ENCODE measurements at places on chromosomes 13 and 19. TPM values are rescaled to one million over a fixed set of nuclear protein-coding genes. Genes with fewer than 3 reads are reported as not detected.

GRCh38 chr19:13038306-13039210, 43.3 kb downstream of the NFIX start:
- H3K27me3 ChIP-seq: no peaks in the 10 kb centered on the region
- H3K36me3 ChIP-seq: peaks cover 2% of the 10 kb centered on the region
- peaks cover 83% of the 10 kb centered on the region for H3K4me1 ChIP-seq
- peak overlapping the region; percentile 74 for H3K27ac ChIP-seq
- DNase-seq: no peak
- H3K4me3 ChIP-seq: no peak overlapping the region

DNA sequence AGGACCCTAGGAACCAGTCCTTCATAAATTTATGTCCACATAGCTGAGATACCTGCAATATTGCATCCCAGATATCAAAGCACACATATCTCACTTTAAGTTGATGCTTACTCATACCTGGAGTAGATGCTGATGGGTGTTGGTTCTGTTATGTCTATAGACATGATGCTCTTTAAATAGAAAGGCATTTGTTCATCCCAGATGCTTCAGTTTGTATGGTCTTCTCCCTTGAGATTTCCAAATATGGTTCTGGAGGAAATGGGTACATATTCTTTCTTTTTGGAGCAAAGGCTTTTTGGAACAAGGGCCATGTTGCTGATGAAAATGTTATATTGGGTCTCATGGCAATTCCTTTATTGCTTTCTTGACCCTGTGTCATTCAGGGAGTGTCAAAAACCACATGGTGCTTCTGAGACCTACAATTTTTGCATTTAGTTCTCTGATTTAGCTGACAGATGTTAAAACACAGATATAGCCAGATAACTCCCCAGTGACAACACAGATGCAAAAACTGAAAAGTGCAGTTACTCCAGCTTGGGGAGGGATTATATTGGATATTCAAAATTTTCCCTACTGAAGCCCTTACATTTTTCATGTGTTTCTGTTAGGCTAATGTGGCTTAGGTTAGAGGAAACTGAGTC, 211.4 kb downstream of the KCNRG start:
- H3K4me3 ChIP-seq: no peak overlapping the region
- peak overlapping the region; percentile 91 for H3K27ac ChIP-seq
- H3K36me3 ChIP-seq: no peaks in the 10 kb centered on the region
- H3K4me1 ChIP-seq: peaks cover 17% of the 10 kb centered on the region

DNA sequence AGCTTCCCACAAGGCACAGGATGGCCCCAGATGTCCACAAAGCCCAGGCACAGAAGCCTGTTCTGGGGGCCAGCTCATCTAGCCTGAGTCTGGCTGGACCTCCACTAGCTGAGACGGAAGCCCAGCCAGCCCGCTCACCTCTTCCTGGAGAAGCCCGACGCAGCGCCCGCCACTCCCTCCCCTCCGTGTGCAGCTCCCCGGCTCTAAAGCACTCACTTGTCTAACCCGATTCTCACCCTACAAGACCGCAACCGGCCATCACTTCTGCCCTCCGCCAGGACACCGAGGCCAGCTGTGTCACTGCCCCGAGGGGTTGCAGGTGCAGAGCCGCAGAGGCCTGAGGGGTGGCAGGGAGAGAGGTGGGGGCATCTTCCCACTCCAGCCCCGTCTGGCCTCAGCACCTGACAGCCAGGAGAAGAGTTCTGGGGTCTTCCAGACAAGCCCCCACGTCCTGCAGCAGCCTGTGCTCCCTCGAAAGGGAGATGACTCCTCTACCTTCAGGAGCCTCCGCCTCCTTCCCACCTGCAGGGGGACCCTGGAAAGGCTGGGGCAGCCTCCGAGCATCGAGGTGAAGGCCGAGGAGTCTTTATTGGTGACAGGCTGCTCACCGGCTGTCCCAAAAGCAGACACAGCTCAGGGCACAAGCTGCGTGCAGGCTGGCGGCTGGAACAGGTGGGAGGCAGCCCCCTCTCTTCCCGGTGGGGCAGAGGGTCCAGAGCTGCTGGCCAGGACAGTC, 5.9 kb upstream of the DIRAS1 start:
- no peaks in the 10 kb centered on the region for H3K27me3 ChIP-seq
- no peaks in the 10 kb centered on the region for H3K36me3 ChIP-seq

DNA sequence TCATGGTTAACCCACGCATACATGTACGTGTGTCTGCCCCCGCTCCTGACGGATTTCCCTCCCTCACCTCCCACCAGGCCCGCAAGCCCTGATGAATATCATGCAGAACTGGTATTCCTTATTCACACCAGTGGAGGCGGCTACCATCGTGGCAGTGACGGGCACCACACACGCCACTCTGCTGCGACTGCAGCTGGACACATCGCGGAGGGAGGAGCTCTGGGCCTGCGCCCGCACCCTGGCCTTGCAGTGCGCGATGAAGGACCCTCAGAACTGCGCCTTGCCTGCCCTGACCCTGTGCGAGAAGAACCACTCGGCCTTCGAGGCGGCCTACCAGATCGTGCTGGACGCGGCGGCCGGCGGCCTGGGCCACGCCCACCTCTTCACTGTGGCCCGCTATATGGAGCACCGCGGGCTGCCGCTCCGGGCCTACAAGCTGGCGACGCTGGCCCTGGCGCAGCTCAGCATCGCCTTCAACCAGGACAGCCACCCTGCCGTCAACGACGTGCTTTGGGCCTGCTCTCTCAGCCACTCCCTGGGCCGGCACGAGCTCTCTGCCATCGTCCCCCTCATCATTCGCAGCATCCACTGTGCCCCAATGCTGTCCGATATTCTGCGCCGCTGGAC, 35.0 kb downstream of the ZSWIM4 start:
- no peak for DNase-seq
- peaks cover 13% of the 10 kb centered on the region for H3K4me1 ChIP-seq
- no peak overlapping the region for H3K27ac ChIP-seq
- no peaks in the 10 kb centered on the region for H3K27me3 ChIP-seq

DNA sequence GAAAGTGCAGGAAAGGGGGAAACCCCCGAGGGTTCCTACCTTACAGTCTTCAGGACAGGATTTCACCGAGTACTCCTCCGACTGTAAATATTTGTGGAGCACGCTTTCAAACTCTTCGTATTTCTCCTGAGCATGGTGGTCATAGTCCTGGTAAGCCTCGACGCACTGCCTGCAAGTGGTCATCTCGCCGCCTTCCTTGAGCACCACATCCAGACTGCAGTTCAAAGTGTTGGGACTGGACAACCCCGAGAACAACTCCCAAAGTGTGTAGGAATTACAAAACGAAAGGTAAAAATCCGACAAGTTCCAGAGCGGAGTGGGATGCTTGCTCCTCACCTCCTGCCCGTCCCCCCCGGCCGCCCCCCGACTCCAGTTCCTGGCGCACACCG, 349.7 kb downstream of the LIG4 start:
- DNase-seq: no peak
- H3K27me3 ChIP-seq: no peaks in the 10 kb centered on the region
- H3K27ac ChIP-seq: no peak overlapping the region
- peak overlapping the region; percentile 26 for H3K4me3 ChIP-seq
- no peaks in the 10 kb centered on the region for H3K36me3 ChIP-seq
- H3K4me1 ChIP-seq: no peaks in the 10 kb centered on the region

GRCh38 chr19:46202872-46203860, 26.4 kb upstream of the IGFL1 start:
- H3K4me1 ChIP-seq: no peaks in the 10 kb centered on the region
- H3K4me3 ChIP-seq: no peak overlapping the region
- no peaks in the 10 kb centered on the region for H3K36me3 ChIP-seq
- no peak for DNase-seq

DNA sequence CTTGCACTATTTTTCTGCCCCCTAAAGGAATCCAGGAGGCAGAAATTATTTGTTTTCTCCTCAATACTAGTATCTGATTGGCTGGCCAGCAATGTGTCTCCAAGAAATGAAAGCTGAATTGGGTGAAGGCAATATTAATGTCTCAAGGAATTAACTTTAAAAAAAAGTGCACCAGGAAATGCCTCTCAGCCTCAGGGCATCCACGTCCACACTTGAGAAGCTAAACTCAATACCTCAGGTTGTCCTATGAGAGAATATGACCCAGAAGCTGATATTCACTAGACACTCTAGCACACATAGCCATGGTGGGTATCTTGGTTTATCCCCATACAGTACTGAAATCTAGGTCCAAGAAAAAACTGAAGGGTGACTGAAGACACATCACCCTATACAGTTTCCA, 2.1 kb downstream of the ZNF91 start:
- no peak for DNase-seq
- H3K27me3 ChIP-seq: no peaks in the 10 kb centered on the region
- no peak overlapping the region for H3K4me3 ChIP-seq

GRCh38 chr13:111342721-111343120, 22.3 kb downstream of the TEX29 start:
- H3K27me3 ChIP-seq: no peaks in the 10 kb centered on the region
- H3K4me3 ChIP-seq: no peak overlapping the region
- DNase-seq: no peak
- H3K27ac ChIP-seq: no peak overlapping the region

FARP1 gene
- total RNA-seq: 61.9 TPM

- no peak overlapping the region for H3K27ac ChIP-seq
- H3K4me3 ChIP-seq: no peak overlapping the region
- no peaks in the 10 kb centered on the region for H3K27me3 ChIP-seq
- H3K4me1 ChIP-seq: no peaks in the 10 kb centered on the region
- no peaks in the 10 kb centered on the region for H3K36me3 ChIP-seq
Measured at GRCh38 chr13:75356421-75356820, 125.5 kb downstream of the TBC1D4 start.

DNA sequence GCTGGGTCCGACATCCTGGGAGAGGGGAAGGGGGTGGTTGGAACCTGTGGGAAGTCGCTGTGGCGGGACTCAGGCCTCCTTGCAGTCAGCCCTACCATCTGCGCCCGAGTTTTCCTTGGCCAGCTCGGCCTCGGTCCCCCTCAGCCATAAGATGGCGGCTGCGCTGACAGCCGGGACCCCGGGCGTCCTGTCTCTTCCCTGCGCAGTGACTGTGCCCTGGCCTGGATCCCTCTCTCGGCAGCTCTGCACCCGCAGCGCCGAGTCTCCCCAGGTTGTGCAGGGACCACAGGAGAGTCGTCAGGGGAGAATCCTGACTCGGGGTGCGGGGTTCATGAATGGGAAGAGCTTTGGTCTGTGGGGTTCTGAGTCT, 345 bp downstream of the ZNF257 start:
- DNase-seq: no peak
- no peak overlapping the region for H3K27ac ChIP-seq
- H3K36me3 ChIP-seq: no peaks in the 10 kb centered on the region
- H3K4me1 ChIP-seq: no peaks in the 10 kb centered on the region
- H3K4me3 ChIP-seq: no peak overlapping the region

CGB2 gene
- total RNA-seq: not detected

RASA3 gene
- 33.7 TPM for total RNA-seq

DNA sequence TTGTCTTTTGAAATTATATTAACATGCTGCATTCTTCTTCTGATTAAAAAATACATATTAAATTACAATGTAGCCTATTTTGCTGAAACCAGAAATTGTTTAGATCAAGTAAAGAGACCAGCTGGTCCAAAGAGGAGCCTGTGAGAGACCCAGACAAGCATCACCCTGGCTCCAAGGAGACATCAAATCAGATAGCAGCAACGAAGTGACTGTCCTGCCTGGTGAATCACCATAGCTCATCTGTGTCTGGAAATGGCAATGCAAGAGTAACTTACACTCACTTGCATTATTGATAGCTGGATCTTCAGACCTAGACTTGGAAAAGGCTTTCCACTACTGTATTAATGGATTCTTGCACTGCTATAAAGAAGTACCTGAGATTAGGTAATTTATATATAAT, 169.1 kb downstream of the KCTD12 start:
- H3K4me3 ChIP-seq: no peak overlapping the region
- no peaks in the 10 kb centered on the region for H3K4me1 ChIP-seq
- H3K27me3 ChIP-seq: no peaks in the 10 kb centered on the region
- no peak overlapping the region for H3K27ac ChIP-seq
- H3K36me3 ChIP-seq: no peaks in the 10 kb centered on the region
- no peak for DNase-seq

GRCh38 chr19:53102756-53103233, 427 bp downstream of the ZNF160 start:
- H3K27me3 ChIP-seq: no peaks in the 10 kb centered on the region
- DNase-seq: no peak
- peak overlapping the region; percentile 89 for H3K4me3 ChIP-seq
- peaks cover 11% of the 10 kb centered on the region for H3K4me1 ChIP-seq

DNA sequence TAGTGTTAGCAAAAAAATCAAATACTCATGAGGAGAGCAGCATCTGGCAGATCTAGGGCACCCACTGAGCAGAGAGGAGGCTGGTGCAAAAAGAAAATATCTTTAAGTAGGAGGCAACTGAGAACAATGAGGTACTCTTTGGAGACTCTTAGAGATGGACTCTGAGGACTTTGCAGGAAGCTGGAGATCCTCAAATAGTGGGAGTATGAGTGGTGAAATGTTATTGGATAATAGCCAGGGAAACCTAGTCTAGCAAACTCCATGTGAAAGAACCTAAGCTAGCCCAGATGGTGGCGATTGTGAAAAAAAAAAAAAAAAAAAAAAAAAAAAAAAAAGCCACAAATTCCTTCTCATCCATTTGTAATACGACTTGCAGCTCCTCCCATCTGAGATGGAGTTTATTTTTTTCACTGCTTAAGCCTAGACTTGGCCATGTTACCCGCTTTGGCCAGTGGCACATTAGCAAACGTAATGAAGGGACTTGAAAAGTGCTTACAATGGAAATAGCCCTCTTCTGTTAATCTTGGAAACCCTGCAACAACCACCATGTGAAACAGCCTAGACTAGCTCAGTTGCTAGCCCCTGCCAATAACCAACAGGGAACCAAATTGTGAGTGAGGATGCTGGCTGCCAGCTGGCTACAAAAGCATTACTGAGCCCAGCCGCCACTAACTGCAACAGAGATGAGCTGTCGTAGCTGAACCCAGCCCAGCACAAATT, 476.2 kb downstream of the KLF12 start:
- no peaks in the 10 kb centered on the region for H3K27me3 ChIP-seq
- H3K4me1 ChIP-seq: no peaks in the 10 kb centered on the region
- DNase-seq: no peak
- H3K4me3 ChIP-seq: no peak overlapping the region
- no peaks in the 10 kb centered on the region for H3K36me3 ChIP-seq

- no peak overlapping the region for H3K27ac ChIP-seq
- H3K4me3 ChIP-seq: no peak overlapping the region
Measured at GRCh38 chr13:43981512-43982301, 102.0 kb downstream of the LACC1 start.

GRCh38 chr19:47471733-47472457, at the start of gene SLC8A2:
Gene SLC8A2 (minus strand): TSS chr19:47471893. CDS start chr19:47466403, 5,490 bp downstream.
- H3K4me3 ChIP-seq: peak within 1 kb of the TSS; percentile 19
